Neuronal stem cell (in vitro differentiated cells): ENCODE measurements at places on chromosomes 16 and 17.
A peak's percentile ranks its signal among the peaks of the same experiment; 100 is the strongest.

GRCh38 chr16:81444448-81445121 is at the start of gene CMIP:
Gene CMIP, plus strand, starts transcription at chr16:81444808.
- H3K36me3 ChIP-seq = no peaks in the 10 kb centered on the region
- peaks cover 27% of the 10 kb centered on the region for H3K4me1 ChIP-seq
- DNase-seq = peak; percentile 73
- H3K27me3 ChIP-seq = peaks cover 3% of the 10 kb centered on the region
- peak within 1 kb of the TSS; percentile 88 for H3K4me3 ChIP-seq
- H3K27ac ChIP-seq = no peak within 1 kb of the TSS

DNA sequence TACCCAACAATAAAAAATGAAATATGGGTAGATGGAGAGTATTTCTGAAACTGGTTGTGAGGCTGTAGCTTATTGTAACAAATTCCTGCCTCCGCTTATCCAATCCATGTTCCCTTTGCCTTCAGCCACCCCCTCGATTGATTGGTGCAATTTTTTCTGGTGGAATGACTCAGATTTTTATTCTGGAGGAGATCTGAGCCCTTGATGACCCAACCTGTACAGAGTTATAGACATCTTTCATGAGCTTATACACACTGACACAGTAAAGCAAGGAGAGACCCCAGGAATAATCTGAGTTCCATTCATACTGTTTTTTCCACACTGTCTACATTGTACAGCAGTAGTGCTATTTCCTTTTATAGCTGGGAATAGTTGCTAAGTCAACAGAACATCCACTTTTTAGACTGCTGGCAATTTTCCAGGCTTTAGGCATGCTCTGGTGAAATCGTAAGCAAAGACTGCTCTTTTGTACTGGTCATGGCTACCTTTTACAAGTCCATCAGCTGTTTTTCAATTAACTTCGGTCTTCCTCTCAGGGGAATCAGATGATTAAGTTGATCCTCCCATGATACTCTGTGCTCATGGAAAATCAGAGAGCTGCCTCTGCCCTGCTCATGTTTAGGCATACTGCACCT is 30.1 kb downstream of the CCL4 start:
- no peaks in the 10 kb centered on the region for H3K27me3 ChIP-seq
- no peak overlapping the region for H3K4me3 ChIP-seq

DNA sequence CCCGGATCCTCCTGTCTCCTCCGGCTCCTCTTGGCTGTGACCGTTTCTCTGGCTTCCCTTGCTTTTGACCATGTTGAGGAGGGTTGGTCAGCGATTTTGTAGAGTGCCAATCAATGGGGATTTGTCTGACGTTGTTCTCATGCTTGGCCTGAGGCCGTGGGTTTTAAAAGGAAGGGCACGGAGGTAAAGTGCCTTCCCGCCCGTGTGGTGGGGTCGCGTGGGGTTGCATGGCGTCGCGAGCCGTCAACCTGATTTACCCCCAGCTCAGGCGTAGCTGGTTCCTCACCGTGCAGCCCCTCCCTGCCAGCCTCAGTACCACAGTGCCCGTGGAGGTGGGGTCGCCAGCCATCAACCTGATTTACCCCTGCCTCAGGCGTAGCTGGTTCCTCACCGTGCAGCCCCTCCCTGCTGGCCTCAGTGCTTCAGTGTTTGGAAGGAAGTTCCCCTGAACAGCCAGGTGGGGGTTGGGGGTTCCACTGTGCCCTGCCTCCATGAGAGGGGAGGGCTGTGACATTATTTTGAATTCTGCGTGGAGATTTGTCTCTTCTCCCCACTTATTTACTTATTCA is 5.0 kb downstream of the TPSAB1 start:
- H3K36me3 ChIP-seq = no peaks in the 10 kb centered on the region
- H3K27ac ChIP-seq = no peak overlapping the region
- no peaks in the 10 kb centered on the region for H3K27me3 ChIP-seq
- no peak for DNase-seq
- peak overlapping the region; percentile 25 for H3K4me3 ChIP-seq

DNA sequence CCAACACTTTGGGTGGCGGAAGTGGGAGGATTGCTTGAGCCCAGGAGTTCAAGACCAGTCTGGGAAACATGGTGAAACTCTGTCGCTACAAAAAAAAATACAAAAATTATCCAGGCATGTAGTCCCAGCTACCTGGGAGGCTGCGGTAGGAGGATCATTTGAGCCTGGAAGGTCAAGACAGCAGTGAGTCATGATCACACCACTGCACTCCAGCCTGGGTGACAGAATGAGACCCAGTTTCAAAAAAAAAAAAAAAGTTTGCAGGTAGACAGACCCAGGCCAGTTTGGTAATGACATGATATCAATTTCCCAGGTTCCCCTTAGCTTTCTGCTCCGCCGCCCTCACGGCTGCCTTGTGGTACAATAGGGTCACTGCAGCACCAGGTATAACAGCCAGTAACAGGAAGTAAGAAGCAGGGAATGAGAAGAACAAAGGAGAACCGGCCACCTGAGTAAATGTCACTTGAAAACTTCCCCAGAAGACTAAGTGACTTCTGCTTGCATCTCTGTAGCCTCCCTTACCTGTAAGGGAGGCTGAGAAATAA is 201.2 kb upstream of the HSBP1 start:
- no peaks in the 10 kb centered on the region for H3K36me3 ChIP-seq
- H3K27me3 ChIP-seq = no peaks in the 10 kb centered on the region
- no peak overlapping the region for H3K4me3 ChIP-seq
- DNase-seq = no peak

- H3K27ac ChIP-seq = no peak overlapping the region
- no peak overlapping the region for H3K4me3 ChIP-seq
- H3K27me3 ChIP-seq = no peaks in the 10 kb centered on the region
- no peak for DNase-seq
- no peaks in the 10 kb centered on the region for H3K4me1 ChIP-seq
These were observed 41.8 kb downstream of the GAS7 start for GRCh38 chr17:10156599-10156947.

GRCh38 chr17:18191236-18191667 is 7.6 kb downstream of the ALKBH5 start:
- no peak overlapping the region for H3K4me3 ChIP-seq
- H3K4me1 ChIP-seq = peaks cover 11% of the 10 kb centered on the region
- H3K36me3 ChIP-seq = peaks cover 31% of the 10 kb centered on the region
- H3K27me3 ChIP-seq = no peaks in the 10 kb centered on the region
- no peak for DNase-seq
- no peak overlapping the region for H3K27ac ChIP-seq

GRCh38 chr16:75745242-75745641 is 19.0 kb upstream of the CPHXL start:
- no peak overlapping the region for H3K27ac ChIP-seq
- no peaks in the 10 kb centered on the region for H3K36me3 ChIP-seq
- no peak overlapping the region for H3K4me3 ChIP-seq

DNA sequence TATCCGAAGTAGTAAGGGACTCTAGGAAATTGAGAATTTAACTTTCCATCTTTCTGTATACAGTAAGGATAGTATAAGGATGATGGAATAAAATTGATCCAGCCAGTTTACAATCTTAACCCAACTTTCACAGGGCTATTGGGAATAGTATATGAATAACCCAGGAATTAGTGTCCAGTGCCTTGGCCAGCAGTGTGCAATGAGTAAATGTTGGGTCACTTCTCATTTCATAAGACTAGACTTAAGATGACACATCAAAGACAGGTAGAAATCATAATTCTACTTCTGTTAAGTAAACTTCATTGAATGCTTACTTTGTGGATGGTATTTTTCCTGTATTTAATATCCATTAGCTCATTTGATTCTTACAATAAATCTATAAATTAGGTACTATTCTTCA is 949.6 kb upstream of the GOT2 start:
- no peaks in the 10 kb centered on the region for H3K4me1 ChIP-seq
- no peak overlapping the region for H3K4me3 ChIP-seq
- H3K27me3 ChIP-seq = no peaks in the 10 kb centered on the region
- no peak for DNase-seq
- H3K36me3 ChIP-seq = no peaks in the 10 kb centered on the region

GRCh38 chr16:934178-934577 is 36.6 kb downstream of the LMF1 start:
- no peak overlapping the region for H3K4me3 ChIP-seq
- peaks cover 5% of the 10 kb centered on the region for H3K4me1 ChIP-seq
- peaks cover 2% of the 10 kb centered on the region for H3K36me3 ChIP-seq
- no peak overlapping the region for H3K27ac ChIP-seq
- no peak for DNase-seq

DNA sequence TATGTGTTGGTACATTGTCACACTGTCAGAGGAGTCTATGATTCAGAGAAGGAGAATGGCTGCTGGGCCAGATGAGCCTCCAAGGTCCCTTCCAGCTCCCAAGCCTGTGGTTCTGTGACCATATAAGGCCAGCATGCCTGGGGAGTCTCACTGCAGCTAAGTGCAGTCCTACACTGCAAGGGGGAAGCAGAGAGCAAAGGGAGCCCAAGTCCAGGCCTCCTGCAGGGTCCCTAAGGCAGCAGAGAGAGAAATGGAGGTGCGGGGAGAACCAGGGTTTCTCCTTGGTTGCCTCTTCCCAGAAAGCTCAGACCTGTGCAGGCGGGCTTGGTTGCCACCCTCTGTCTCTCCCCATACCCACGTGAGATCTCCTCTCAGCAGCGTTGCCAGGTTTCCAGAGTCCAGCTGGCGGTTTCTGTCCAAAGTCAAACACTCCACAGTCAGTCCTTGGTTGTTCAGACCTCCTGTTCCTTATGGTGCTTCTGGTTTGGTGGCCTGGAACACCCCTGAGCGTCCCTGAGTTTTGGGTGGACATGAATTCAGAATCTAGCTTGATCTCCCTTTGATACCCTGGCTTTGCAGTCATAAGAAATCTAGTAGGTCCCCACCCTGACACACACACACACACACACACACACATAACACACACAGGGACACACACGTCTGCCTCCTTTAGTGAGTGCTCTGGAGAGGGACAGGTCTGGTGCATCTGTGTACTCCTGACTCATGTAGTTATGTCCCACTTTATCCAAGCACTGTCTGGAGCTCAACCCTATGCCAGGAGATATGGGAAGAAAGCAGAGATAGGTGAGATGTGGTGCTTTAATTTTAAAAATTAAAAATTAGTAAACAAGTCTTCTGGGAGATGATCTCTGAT is 78.8 kb downstream of the GNAO1 start:
- no peak overlapping the region for H3K4me3 ChIP-seq
- no peak overlapping the region for H3K27ac ChIP-seq
- no peaks in the 10 kb centered on the region for H3K4me1 ChIP-seq
- no peaks in the 10 kb centered on the region for H3K27me3 ChIP-seq
- no peaks in the 10 kb centered on the region for H3K36me3 ChIP-seq
